ENCODE measurements at places on chromosomes 3 and 15.

DNA sequence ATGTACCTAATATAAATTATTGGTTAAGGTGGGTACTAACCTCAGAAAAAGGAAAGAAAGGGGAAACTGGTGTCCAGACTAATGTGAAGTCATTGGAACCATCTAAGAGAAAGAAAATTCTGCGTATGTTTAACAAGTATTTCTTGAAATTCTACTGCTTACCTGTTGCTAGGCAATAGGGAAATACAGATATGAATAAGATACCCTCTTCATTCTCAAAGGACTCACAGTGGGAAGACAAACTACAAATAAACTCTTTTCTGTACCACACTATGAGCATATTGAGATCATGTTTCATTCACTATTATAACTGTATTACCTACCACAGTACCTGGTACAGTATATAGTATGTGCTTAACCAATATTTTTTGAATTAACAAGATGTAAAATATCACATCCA is 140.5 kb upstream of the MLF1 start:
- DNase-seq, result no peak

- no peak for DNase-seq
Measured at GRCh38 chr15:67124111-67124510, 58.7 kb downstream of the SMAD3 start.

- DNase-seq, result no peak
Measured at GRCh38 chr3:110984456-110985250, 87.0 kb upstream of the NECTIN3 start.

GRCh38 chr15:98653686-98654085 is 5.3 kb downstream of the IGF1R start:
- no peak for DNase-seq

- no peak for DNase-seq
Measured at GRCh38 chr15:38373016-38373415, 80.9 kb upstream of the FAM98B start.

Data from Kasumi-1 (cell line).